ENCODE measurements at places on chromosomes 11 and 22.
A peak's percentile ranks its signal among the peaks of the same experiment; 100 is the strongest.

DNA sequence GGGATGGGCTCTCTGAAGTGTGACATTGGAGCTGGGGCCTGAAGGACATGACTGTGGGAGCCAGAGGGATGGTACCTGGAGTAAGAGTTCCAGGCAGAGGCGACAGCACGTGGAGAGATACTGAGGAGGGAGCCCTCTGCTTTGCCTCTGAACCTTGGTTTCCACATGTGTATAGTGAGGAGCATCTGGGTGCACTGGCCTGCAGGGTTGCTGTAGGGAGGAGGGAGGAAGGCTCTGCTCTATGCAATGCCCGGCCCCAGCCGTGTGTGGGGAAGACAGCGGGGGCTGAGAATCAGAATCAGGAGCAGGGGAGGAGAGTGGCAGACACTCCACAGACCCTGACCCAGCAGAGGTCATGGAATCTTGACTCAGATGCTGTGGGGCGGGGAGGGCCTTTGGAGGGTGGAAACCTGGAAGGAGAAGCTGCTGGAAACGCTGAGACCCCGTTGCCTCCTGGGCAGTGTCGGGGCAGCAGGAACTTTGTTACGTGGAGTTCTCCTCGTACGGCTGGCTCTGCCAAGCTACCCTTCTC lies 4.0 kb downstream of the SCYL1 start:
- DNase-seq: no peak

DNA sequence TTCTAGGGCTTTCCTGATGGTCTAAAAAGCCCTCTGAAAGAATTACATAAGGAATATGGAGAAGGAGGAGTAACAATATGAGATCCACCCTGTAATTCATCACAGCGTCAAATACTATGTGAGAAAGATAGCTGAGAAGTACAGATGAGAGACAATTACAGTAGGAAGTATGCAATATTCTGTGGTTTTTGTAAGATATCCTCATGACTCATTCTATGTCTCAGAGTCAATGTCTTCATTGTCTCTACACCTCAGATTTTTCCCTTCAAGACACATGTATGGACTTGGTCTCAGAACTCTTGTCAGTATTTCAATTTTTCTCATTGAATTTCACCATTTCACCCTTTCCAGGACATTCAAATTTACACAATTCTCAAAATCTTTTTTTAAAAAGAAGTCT lies 343.3 kb upstream of the CTSC start:
- no peak for DNase-seq

DNA sequence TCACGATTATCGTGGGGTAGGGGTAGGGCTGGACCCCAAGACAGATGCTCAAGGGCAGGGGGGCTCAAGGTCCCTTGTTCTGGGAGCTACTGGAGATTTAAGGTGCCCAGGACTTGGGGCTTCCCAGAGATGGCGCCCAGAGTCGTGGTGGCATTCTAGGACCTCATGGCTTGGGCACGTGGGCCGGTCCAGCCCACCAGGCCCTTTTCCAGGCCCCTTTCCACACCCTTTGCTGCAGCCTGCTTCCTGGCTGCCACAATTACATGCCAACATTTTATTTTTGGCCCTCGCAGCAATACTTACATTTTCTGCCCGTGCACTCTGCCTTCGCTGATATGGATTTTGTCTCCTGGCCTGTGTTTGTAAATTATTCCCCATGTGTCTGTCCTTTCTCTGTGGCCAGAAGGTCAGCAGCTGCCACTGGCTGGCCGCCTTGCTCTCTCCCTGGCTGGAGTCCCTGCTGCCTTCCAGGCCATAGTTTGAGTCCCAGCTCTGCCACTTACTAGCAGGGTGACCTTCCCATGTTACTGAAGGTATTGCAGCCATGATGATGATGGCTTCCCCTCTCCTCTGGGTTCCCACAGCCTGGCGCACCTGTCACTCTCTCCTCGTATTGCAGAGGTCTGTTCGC lies 11.2 kb downstream of the MB start:
- DNase-seq: no peak

DNA sequence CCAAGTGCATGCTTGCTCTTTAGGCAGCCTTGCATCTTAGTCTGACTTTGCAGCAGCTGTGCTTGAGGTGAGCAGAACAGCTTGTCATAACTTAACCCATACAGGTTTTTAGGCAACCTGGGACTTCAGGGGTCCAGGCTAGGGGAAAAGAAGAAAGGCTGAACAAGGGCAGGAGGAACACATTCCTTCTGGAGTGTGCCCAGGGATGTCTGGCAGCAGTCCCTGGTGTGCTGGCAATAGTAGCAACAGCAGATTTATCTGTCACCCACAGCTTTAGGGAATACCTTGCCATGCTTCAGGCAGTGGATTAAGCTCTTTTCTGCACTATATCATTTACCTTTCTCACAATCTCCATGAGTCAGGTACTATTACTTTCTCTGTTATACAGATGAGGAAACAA lies 513.0 kb downstream of the RAB38 start:
- DNase-seq: no peak

GRCh38 chr11:31337806-31338205 lies 31.7 kb downstream of the DCDC1 start:
- DNase-seq: no peak

GRCh38 chr22:37461961-37462360 lies 24.2 kb downstream of the MFNG start:
- peak; percentile 41 for DNase-seq

DNA sequence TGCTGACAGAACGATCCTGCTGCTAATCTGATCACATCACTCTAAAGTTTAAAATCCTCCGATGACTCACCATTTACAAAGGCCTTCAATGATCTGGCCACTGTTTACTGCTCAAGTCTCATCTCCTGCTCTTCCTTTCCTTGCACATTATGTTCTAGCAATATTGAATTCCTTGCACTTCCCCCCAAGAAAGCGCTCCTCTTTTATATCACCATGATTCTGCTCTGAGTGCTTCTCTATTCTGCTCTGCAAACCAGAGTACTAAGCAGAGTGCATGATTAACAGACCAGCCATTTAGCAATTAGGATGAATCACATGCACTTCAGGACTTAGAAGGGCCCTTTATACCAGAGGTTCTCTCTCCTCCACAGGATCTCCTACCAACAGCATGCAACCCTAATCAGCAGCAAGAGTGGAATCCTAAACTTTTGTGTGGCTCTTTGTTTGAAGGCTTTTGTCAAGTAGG lies 1122.8 kb upstream of the CCDC90B start:
- no peak for DNase-seq

DNA sequence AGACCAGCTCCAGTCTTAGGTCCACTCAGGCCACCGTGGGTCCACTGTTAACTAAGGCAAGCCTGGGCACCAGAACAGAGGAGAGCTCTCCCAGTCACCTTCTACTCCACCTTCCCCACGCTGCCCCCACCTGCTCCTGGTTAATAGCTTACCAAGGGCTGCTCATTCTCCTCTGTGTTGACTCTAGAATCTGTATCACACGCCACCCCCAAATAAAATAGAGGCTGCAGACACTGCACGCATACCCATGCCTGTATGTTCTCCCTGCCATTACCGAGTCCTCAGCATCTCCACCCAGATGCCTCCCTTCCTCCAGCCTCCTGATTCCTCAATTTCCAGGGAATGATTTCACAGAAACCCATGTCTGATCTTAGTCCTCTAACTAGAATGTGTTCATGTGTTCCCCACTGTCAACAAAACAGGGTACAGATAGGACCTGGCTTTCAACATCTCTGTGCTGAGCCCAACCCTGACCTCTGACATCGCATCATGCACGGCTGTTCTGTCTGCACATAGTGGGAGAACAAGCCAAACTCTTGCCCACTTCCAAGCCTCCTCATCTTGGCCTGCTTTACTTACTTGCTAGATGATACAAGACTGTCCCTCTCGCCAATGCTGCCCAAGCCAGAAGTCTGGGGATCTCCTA lies 49.8 kb downstream of the SMCO4 start:
- no peak for DNase-seq

DNA sequence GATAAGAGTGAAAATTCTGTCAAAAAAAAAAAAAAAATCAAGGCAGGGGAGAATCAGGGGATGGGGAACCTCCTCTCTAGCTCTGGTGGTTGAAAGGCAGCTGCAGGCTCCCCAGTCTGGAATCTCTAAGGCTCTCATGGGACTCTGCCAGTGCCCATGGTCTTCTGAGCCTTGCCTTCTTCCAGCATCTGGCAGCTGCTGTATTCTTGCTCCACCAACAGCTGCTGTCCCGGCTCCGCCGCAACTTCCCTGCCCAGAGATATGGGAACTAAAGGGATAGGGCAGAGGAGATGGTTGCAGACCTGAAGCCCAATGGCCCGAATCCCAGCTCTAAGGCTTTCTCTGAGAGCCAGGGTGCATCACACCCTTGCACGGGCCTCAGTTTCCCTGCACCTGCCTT lies 49.5 kb upstream of the PHF21B start:
- DNase-seq: no peak

DNA sequence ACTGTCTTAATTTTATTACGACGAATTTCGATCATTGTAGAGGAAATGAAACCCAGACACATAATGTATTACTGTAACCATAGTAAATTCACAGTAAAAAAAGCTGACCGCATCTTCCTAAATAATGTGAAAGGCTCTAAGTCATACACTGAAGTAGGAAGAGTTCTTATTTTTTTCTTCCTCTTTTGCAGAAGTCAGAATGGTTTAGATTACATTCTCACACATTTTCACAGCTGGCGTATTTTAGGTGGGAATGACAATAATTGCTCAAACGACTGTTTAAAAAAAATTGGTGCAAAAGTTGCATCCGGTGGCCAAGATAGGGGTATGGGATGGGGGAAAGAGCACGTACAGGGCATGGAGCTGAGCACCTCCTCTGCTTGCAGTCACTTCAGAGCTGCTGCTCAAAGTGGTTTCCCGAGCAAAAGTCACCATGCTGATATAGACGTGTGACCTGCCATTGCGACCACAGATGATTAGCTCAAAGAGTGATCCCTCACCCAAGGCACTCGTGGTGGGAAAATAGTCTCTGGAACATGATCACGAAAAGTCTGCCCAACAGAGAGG lies 35.3 kb downstream of the MMP13 start:
- no peak for DNase-seq

DNA sequence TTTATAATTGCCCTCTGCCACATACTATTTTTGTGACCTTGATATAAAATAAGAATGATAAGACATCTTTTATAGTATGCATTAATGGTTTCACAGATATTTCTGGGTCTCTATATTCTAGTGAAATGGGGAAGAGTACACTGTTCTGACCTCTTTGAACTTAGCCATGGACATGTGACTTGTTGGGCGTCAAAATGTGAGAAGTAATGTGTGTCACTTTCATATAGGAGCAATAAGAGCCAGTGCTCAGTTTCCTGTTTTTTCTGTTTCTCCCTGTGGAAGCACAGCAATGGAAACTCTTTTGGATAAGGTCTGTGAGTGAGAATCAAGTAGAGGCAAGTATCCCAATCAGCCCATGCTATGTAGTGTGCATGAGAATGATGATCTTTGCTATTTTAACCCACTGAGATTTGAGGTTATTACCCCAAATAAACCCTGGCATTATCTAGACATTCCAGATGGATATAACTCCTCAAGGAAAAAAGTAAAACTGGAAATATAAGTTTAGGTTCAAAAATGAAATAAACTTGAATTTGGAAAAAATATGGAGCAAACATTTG lies 60.7 kb downstream of the RAB38 start:
- DNase-seq: no peak

GRCh38 chr22:42052765-42053164 lies 17.8 kb downstream of the NAGA start:
- no peak for DNase-seq

GRCh38 chr11:94424011-94424410 lies 22.8 kb upstream of the GPR83 start:
- DNase-seq: no peak

DNA sequence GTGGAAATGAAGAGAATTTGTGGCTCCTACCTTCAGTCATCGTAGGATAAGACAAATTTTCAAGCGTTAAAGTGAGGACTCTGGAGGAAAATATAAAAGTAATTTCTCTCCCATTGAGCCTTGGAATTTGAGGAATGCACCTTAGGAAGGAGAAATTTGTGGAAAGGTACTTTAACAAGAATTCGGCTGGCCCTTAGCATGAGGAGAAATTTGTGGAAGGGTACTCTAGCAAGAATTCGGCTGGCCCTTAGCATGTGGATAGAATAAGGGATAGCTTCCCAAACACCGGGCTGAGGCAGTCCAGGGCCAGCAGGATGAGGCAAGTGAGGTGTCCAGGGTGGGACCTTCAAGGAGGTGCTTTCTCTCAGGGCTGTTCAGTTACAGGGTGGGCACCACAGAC lies 33.2 kb upstream of the FAR1 start:
- no peak for DNase-seq

- no peak for DNase-seq
Measured at GRCh38 chr22:43338766-43339345, 4.3 kb downstream of the SCUBE1 start.

DNA sequence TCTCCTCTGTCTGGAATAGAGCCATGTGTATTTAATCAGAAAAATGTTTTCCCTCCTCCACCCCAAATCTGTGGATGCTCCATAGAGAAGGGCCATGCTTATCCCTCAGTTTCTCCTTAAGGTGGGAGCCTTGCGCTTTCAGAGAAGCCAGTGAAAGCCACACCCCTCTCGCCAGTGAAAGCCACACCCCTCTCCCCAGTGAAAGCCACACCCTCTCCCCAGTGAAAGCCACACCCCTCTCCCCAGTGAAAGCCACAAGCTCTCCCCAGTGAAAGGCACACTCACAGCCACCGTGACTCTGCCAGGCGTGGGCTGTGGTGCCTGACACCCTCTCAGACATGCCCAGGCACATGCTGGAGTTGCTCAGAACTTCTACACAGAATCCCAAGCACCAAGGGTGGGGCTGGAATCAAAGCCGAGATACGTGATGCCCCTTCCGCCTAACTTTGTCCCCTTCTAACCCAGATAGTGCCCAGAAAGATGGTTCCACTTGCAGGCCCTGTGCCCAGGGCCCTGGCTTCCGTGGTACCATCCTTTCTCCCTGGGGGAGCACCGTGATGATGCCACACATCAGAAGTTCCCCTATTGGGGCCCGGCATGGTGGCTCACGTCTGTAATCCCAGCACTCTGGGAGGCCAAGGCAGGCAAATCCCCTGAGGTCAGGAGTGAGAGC lies 16.5 kb upstream of the PRR5 start:
- peak; percentile 42 for DNase-seq

DNA sequence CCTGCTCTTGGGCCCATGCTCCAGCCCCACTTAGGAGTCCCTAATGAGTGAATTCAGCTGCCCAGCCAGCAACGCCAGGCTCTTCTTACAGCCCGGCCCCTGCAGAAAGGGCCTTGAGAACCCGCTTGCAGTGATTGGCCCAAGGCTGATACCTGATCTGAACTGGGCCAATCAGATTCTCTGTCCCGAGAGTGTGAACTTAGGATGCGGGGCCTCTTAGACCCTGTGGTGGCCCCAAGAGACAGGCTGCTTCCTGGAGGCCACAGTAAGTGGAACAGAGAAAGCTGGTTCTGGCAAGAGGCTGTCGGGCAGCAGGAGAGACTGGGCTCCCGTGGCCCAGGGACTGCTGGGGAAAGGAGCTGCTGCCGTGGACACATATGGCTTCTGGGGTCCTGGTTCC lies 11.5 kb downstream of the VSTM5 start:
- DNase-seq: no peak
